Adrenal gland (tissue), 19 donors: ENCODE measurements at places on chromosomes 12 and 14.

DNA sequence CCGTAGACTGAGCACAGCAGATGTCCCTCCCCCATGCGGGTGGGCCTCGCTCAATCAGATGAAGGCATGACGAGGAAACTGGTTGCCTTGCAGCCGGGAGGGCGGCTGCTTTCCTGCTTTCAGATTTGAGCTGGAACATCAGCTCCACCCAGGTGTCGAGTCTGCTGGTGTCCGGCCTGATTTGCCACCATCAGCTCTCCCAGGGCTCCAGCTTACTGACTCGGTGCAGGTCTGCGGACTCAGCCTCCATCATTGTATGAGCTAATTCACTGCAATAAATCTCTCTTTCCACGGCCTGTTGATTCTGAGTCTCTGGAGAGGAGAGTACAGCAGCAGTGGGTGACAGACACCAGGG, 156.2 kb downstream of the KIF26A start:
- DNase-seq, result peak; percentile 21

DNA sequence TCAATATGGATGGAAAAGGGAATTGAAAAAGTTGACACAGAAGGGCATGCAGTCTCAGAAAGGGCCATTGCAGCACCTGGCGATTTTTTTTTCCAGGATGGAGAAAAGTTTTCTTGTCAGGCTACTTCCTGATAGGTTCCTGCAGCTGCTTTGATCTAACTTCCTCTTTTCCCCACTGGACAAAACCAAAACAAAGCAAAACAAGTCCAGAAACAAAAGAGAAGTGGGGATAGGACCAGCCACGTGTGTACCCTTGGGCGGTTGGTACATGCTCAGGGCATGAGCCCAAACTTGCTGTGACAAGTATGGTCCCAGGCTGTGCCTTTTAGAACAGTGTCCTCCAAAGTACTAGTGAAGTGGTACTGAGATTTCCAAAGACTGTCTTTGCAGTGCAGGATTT, 89.8 kb downstream of the CHST11 start:
- DNase-seq, result peak; percentile 14

GRCh38 chr12:64707926-64708325, 51.3 kb downstream of the GNS start:
- no peak for DNase-seq

GRCh38 chr14:55399852-55400251, 11.8 kb downstream of the ATG14 start:
- DNase-seq, result no peak

DNA sequence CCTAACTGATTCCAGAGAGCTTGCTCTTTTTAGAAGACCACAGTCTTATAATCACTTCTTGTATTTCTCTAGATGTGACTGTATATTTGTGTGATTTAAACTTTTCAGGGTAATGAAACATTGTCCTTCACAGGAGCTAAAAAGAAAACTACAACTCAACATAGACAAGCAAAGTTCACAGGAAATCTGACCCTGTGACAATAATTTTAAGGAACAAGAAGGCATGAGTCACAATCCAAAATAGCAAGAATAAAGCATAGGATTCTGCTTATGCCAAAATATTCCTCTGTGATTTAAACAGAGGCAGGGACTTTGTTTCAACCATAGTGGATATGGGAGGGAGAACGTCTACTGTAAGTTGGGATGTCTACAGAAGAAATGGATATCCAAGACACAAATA, 44.3 kb downstream of the GPR65 start:
- no peak for DNase-seq
